Panc1 (cell line): ENCODE measurements at places on chromosomes 3 and 15.

DNA sequence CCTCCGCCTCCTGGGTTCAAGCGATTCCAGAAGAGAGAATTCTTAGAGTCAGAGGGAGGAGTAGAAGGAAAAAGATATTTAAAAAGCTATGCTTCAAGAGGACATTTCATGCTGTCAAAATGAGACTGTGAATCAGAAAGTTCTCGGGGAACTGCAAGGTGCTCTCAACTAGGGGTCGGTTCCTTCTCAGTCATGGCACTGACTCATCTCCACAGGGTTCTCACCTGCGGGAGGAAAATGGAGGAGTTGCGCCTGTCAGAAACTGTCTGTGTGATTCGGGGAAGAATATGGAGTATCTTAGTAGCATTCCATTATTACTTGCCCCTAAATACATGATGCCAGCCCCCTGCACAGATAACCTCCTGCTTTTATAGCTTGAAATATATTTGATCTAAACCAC is 47.4 kb downstream of the APH1B start:
- DNase-seq, result no peak

- DNase-seq, result no peak
These were observed 131.3 kb downstream of the SMAD6 start for GRCh38 chr15:66833371-66833770.

GRCh38 chr3:141273700-141274410 is 42.2 kb downstream of the PXYLP1 start:
- no peak for DNase-seq

DNA sequence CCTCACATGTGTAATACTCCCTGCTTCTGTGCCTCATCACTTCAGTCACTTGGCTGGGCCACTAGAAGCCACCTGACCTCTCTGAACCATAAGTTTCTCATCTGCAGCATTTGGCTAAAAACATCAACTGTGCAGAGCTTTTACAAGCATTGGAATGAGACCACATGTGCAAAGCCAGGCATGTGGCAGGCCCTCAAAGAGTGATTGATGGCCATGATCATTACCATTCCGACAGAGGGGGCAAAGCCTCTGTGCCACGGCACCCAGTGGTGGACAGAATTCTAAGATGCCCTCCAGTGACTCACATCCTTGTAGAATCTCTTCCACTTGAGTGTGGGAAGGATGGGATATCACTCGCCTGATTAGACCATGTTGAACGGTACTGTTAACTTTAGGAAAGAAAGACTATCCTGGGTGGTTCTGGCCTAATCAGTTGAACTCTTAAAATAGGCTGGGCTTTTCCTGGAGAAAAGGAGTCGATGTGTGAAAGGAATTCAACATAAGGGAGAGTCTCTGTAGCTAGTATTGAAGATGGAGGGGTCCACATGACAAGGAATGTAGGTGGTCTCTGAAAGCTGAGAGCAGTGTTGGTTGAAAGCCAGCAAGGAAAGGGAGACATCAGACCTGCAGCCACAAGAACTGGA is 13.5 kb downstream of the CDCP1 start:
- DNase-seq, result no peak

DNA sequence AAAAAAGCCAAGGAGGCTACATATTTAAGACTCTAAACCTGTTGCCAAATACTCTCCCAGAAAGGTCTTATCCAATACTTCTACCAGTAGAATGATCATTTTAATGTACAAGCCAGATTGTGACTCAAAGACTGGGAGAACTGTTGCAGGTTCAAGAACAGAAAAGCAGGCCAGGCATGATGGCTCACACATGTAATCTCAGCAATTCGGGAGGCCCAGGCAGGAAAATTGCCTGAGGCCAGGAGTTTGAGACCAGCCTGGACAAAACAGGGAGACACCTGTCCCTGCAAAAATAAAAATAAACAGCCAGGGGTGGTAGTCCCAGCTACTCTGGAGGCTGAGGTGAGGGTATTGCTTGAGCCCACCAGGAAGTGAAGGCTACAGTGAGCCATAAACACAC is 17.8 kb upstream of the THUMPD3 start:
- no peak for DNase-seq

DNA sequence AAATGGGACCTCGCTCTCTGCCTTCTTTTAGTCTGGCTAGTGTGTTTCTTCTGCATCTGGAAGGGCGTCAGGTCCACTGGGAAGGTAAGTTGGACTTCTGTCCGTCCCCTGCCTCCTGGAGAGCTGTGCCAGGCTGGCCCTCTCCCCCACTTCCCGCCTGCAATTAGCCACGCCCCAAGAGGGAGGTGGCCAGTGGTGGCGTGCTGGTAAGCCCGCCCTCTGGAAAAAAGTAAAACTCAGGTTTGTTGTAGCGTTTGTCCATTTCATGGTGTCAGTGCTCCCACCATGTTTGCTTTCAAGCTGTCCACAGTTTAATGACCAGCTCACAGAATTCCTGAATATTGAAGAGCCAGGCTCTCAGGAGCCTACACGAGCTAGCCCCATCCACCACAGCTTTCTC is 55.6 kb downstream of the SLC6A6 start:
- no peak for DNase-seq

- no peak for DNase-seq
These were observed 325.2 kb upstream of the NR2E3 start for GRCh38 chr15:71485094-71485693.

DNA sequence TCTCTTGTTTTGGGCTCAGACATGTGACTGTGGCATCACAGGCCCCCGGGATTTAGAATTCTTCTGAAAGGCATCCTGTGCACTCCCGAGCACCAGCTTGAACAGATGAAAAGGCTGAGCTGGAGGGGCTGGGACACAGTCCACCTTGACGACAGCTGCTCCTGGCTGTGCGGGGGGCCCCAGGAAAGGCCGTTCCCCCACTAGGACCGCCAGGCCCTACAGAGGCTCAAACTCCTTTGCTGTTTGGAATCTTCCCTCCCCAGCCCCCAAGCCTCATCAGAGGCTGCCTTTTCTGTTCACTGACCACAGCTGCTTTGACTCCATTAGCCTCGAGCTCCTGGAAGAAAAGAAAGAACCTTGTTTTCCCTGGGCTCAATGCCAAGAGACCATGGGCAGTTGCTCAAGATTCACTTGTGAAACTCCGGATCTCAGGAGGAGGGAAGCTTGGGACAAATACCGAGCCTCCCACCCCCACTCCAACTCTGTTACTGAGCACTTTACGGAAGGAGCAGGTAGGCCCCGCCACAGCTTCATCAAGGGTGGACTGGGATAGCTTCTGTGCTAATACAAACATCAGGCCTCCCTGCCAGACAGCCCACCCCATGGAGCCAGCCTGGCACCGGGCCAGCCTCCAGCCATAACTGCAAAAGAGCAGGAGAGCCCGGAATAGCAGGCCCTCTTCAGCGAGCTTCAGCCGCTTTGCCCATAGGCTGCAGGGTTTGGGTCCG is 15.7 kb downstream of the CIDEC start:
- DNase-seq, result no peak

GRCh38 chr3:64470436-64470835 is 217.4 kb downstream of the ADAMTS9 start:
- DNase-seq, result no peak

DNA sequence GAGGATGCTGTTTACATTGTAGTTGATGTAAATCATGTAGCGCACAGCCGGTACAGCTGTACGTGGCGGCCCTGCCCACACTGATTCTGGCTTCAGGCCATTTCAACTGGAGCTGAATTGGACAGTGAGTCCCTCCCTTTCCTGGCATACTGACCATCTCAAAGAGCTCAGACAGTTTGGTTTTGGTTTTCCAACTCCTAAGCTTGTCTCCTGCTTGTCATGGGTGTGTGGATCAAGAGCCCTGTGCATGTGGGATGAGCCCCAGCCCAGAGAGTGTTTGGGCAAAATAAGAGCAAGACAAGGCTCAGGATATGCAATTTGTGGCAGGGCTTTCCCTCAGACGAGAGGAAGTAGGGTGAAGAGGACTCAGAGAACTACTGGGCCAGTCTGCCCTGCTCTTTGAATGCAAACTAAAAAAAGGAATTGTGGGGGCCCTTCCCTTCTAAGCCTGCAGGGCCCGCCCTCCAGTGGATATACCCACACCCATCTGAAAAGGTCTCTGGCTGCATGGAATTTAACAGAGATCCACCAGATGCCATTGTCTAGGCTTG is 13.3 kb downstream of the ITGA11 start:
- no peak for DNase-seq

DNA sequence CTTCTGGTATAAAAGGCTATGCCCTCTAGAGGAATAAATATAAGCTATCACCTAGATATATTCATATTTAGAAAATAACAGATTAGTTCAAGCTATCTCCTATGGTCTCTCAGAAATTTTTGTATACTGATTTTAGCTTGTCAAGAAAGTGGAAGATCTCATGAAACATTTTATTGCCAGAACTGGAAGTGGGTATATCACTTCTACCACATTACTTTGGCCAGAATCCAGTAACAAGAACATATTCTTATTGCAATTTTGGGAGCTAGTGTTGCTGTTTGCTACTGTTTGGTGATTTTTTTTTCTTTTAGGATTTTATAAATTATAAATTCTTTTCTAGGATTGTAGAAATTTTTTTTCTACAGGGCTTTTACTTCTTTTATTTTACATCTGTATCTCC is 14.2 kb upstream of the DIPK2A start:
- DNase-seq, result no peak

DNA sequence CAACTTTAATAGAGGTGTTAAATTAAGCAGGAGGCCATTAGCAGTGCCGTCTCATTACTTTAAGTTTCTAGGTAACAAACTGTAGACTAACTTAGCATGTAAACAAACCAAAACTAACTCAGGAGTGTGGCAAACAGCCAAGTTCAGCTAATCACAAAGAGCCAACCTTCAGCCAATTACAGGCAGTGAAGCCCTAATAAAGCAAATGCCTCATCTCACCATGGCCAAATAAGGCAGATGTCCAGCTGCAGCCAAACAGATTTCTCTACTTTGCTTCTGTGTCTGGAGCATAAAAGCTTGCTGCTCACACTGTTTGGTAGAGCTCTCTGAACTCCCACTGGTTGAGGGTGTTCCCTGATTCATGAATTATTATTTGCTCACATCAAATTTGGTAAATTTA is 835.4 kb upstream of the GBE1 start:
- DNase-seq, result no peak

DNA sequence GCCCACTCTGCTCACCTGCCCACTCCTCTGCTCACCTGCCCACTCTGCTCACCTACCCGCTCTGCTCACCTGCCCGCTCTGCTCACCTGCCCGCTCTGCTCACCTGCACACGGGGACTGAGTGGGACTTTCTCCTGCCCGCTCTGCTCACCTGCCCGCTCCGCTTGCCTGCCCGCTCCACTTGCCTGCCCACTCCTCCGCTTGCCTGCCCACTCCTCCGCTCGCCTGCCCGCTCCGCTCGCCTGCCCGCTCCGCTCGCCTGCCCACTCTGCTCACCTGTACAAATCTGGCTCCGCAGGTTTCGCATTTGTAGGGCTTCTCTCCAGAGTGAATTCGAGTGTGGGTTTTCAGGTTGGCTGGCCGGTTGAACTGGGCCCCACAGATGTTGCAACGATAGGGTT is 20.0 kb downstream of the BCL6 start:
- no peak for DNase-seq

DNA sequence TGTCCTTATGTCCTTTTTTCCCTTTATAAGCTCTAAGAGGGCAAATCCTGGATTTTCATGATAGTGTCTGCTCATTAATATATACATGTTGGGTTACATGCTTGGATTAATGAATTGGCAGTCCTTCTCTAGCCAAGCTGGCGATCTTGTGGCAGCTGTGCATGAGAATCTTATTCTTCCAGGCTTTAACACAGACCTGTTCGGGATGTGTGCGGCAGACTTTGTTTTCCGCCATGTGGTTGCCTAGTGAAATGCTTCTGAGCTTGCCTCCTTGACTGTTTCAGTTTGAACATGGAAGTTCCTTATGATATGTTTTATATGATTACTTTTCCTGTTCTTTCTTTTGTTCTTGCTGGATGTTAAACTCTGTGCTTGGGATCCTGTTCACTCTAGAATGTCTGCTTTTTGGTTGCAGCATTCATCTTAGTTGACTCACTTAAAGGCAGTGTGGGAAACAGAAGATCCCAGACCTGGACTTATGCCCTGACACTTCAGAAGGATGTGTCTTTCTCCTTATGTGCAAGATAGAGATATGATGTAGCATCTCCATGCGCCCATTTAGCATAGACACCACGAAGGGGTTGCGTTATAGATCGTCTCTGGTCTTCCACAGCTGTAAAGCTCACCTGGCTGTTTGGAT is 7.2 kb downstream of the CHCHD6 start:
- no peak for DNase-seq

DNA sequence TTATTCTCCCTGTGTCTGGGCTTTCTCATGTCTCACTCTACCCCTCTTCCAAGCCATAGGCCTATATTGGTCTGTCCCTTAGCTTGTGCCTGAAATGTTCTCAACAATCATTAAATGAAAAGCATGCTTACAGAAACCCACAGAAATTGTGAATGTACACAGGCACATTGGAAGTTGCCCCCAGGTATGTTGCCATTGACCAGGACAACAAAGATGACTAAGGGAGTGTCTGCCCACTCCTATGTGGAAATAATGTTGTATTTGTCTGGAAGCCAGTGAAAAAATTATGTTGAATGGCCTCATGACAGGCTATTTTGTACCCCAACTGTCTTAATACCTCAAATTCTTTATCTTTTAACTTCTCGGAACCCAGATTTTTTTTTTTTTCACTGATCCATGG is 102.0 kb downstream of the TPRG1 start:
- no peak for DNase-seq

DNA sequence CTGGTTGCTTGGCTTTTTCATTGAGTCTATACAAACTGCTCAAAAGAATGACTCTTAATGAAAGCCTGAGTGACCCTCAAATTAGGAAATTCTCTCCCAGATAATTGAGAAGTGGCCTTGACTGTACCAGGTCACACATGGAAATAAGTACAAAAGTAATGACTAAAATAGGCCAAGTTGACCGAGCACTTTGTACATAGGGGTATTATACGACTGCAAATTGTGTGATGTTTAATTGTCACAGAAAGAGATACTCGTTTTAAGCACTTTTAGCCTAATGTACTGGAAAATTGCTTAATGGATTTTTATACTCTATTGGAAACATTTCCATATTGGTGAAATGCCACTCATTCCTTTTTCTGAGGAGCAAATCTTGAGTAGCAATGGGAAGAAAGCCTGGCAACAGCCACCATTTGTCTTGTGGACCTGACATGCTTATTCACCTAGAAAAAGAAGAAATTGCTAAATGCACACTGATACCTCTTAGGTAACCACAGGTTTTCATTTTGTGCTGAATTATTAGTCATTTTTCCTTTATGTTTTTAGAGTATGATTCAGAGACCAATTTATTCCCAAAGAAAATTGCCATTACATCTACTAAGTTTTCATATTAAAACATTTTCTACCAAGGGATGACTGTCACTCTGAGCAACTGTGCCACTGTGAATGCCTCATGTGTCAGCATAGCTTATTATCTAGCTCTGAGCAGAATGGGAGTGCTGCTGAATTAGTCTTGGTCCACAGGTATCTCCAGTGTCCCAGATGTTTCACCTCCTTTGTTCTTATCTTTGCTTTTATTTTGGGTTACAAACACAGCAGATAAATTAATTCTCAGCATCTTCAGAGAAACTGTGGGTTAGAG is 8.9 kb upstream of the PXK start:
- no peak for DNase-seq

- DNase-seq, result no peak
These were observed 526.4 kb upstream of the DPPA4 start for GRCh38 chr3:109863701-109864100.
